Stimulated activated CD4-positive, alpha-beta T cell treated with anti-CD3 and anti-CD28 coated beads, Interleukin-1b, Interleukin-23, amount 100 ng/mL, for 48 hours (primary cell): ENCODE measurements at places on chromosomes 3 and 15.

DNA sequence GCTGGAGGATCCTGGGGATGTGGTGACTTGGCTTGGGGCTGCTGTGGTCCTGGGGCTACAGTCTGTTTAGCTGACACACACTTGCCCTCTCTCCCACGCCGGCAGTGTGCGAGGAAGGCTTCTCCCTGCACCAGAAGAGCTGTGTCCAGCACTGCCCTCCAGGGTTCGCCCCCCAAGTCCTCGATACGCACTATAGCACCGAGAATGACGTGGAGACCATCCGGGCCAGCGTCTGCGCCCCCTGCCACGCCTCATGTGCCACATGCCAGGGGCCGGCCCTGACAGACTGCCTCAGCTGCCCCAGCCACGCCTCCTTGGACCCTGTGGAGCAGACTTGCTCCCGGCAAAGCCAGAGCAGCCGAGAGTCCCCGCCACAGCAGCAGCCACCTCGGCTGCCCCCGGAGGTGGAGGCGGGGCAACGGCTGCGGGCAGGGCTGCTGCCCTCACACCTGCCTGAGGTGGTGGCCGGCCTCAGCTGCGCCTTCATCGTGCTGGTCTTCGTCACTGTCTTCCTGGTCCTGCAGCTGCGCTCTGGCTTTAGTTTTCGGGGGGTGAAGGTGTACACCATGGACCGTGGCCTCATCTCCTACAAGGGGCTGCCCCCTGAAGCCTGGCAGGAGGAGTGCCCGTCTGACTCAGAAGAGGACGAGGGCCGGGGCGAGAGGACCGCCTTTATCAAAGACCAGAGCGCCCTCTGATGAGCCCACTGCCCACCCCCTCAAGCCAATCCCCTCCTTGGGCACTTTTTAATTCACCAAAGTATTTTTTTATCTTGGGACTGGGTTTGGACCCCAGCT, 2.9 kb upstream of the FES start:
- no peak for DNase-seq

GRCh38 chr3:192864941-192865340, 52.7 kb downstream of the MB21D2 start:
- DNase-seq, result no peak

DNA sequence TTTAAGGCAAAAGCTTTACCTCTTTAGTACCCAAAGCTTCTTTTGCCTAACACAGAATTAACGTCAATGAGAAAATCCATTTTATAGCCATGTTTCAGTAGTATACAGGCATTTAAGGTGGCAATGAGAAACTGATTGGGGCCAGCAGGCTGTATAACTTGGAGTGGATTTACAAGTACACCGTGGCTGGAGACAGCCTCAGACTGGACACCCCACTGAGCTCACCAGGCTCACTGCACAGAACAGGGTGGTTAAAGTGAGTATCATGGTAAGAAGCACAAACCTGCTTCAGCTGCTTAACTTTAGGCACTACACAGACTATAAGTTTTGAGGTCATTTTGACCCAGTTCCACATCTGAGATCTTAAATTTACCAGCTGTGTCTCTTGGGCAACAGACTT, 8.9 kb downstream of the CPOX start:
- DNase-seq, result no peak

DNA sequence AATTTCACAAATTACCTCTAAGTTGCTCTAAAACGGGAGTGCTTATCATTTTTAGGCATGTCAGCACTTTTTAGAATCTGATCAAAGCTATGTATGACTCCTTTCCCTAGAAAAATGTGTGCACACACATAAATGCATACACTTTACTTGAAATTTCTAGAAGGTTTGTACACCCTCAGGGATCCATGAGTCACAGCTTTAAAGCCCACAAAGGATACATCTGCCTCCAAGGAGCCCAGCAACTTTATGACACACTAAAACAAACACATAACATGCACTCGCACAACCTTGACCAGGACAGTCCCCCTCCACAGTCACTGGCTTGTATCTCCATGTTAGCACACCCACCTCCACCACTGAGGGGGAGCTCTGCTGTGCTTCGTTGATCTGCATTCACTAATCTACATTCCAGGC, 722.0 kb upstream of the CFAP20DC start:
- DNase-seq, result no peak
